ENCODE measurements at places on chromosomes 7 and 10. TPM values are rescaled to one million over a fixed set of nuclear protein-coding genes. Genes with fewer than 3 reads are reported as not detected.

PRSS58 gene
- total RNA-seq, result not detected

ZNF394 gene
- total RNA-seq, result 19.9 TPM

FZD8 gene
- total RNA-seq, result 8.9 TPM

ATG9B gene
- 9.4 TPM for total RNA-seq

FANK1 gene
- total RNA-seq, result 0.59 TPM

GET4 gene
- 70.2 TPM for total RNA-seq

KLLN gene
- total RNA-seq, result 0.27 TPM

NCOA4 gene
- total RNA-seq, result 90.5 TPM

LRIT1 gene
- total RNA-seq, result not detected

CPA2 gene
- not detected for total RNA-seq
